ENCODE measurements at places on chromosomes 16 and 17.

DNA sequence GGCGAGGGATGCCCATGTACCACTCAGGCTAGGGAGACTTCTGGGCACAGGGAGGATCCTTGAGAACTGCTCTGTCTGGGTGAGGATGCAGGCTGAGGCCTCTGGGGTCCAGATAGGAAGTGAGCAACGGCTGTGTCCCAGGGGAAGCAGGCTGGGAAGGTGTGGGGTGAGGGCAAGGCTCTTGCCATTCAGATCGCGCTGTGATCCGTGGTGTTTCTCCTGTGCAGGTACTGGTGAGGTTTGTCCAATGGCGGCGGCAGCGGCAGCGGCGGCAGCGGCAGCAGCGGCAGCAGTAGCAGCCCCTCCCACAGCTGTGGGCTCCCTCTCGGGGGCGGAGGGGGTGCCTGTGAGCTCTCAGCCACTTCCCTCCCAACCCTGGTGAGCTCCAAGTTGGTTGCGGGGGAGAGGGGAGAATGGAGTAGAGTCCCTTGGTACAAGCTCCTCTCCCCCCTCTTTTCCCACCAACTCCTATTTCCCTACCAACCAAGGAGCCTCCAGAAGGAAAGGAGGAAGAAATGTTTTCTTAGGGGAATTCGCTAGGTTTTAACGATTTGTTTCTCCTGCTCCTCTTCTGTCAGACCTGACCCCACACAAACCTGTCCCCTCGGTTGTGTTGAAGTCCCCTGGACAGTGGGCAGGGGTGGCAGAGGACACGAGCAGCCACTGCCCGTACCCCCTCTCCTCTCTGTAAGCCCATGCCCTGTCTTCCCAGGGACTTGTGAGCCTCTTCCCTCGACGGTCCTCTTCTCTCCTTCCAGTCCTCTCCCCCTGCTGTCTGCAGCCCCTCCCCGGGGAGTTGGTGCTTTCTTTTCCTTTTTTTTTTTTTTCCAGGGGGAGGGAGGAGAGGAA, 1.9 kb upstream of the PRRT2 start:
- DNase-seq, result peak; percentile 72

DNA sequence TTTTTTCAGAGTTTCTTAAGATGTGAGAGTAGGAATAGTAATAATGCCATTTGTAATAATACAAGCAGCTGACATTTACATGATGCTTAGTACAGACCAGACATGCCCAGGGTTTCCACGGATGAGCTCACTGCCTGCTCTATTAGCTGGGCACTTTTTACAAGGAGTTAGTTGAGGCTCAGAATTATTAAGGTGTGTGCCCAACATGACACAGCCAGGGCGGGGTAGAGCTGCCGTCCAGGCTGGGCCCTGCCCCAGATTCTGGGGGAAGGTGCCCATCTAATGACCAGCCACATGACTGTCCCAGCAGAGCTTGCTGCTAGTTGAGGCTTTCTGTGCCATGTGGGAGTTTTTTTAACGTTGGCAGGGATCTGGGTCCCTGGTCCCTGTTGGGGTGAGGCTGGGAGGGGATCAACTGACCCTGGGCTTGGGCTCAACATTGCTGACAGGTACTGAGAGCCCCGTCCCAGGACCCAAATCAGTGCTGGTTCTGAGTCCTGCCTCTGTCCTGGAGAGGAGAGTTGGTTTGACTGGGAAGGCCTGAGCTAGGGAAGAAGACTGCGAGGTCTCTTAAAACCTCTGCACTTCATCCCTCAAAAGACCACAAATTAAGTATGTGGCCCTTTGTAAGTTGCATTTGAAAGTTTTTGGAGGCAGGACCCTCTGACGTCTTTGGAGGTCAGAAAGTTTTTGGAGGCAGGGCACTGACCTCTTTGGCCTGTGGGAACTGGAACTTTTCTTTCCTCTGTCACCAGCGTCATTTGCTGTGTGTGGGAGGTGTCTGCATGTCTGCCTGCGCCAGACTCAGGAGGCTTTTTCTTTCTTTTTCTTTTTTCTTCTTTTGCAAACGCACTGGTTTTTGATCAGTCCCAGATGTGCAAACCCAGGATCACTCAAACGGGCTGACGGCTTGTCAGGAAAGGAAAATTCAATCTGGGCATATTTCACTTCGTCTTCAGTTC, 2.2 kb downstream of the CRISPLD2 start:
- DNase-seq, result no peak

GRCh38 chr16:86127366-86127765, 228.4 kb downstream of the IRF8 start:
- no peak for DNase-seq

- DNase-seq, result no peak
These were observed 44.7 kb upstream of the KPNB1 start for GRCh38 chr17:47605011-47605410.

- DNase-seq, result no peak
These were observed 16.3 kb upstream of the RBFOX1 start for GRCh38 chr16:7316281-7316888.

- no peak for DNase-seq
These were observed 8.6 kb downstream of the PDIA2 start for GRCh38 chr16:291539-291938.

DNA sequence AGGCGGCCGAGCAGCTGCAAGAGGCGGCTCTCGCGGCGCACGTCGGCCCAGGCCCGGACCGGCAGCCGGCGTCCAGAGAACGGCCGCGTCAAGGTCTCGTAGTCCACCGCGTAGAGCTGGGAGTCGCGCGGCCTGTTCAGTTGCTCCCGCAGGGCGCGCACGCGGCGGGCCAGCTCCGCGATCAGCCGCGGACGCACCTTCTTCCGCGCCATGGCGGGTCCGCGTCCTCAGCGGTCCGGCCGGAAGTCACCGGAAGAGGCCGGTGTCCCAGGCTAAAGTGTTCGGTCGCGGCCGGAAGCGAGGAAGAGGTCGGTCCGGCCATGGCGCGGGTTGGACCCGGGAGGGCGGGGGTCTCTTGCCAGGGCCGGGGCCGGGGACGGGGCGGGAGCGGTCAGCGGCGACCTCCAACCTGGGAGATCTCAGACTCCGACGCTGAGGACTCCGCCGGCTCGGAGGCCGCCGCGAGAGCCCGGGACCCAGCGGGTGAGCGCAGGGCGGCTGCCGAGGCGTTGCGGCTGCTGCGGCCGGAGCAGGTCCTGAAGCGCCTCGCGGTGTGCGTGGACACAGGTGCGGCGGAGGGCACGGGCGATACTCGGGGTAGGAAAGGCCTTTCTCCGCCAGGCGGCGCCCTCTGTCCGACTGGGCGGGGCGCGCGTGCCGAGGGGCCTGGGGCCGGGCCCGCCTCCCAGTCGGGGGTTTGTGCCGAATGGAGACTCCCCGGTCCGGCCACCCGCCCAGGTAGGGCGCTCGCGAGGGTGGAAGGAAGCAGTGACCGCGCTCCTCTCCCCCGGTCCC, at the start of gene MRPS34:
Gene MRPS34 (minus strand): TSS at position 227 of the 795 bp plus-strand sequence. CDS start 15 bp downstream, at position 212.
- DNase-seq, result peak; percentile 83

DNA sequence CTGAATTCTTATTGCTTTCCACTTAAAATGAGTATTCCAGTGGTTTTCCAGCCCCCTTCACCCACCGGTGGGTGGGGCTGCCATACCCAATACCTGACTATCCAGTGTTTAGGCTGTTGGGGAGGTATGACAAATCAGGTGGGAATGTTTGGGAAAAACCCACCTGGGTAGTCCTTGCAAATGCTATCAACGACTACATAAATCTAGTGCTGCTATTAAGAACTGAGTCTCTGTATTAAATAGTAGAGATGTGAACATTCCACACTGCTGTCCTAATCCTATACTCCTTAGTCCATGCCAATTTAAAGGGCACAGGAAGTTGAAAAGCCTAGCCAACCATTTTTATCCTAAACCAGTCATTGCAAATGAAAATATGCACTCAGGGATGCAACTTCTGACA, 126.6 kb downstream of the AXIN2 start:
- no peak for DNase-seq

DNA sequence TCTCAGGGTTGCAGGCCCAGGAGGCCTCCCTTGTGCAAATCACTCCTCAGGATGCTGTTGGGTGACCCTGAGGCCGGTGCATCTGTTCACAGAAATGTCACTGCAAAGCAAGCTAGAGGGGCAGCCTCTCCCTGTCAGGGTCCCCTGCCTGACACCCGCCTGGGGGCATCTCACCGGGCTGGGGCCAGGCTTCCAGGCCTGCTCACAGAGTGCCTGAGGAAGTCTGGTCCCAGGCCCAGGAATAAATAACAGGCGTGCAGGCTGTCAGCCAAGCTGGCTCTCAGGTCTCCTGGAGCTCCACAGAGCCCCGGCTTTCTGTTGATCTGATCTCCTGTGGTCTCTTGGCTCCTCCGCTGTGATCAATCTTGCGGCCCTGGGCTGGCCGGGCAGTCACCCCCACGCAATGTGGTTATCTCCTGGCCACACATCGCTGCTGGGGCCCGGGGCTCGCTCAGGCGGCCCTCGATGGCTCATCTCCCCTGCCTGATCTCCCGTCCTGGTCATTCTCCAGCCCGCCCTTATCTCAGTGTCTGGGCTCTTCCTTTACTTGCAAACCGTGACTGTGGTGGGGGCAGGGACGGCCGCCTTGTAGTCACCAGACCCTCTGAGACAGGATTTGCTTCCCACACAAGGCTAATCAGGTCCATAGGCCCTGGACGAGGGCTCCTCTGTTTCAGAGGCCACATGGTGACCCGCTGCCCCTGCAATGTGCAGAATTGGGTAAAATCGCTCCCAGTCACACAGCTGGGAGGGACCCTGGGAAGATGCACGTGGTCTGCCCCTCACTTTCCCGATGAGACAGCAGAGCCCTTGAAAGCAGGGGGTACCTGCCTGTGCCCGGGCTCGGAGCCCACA, 231.2 kb upstream of the GSE1 start:
- no peak for DNase-seq

DNA sequence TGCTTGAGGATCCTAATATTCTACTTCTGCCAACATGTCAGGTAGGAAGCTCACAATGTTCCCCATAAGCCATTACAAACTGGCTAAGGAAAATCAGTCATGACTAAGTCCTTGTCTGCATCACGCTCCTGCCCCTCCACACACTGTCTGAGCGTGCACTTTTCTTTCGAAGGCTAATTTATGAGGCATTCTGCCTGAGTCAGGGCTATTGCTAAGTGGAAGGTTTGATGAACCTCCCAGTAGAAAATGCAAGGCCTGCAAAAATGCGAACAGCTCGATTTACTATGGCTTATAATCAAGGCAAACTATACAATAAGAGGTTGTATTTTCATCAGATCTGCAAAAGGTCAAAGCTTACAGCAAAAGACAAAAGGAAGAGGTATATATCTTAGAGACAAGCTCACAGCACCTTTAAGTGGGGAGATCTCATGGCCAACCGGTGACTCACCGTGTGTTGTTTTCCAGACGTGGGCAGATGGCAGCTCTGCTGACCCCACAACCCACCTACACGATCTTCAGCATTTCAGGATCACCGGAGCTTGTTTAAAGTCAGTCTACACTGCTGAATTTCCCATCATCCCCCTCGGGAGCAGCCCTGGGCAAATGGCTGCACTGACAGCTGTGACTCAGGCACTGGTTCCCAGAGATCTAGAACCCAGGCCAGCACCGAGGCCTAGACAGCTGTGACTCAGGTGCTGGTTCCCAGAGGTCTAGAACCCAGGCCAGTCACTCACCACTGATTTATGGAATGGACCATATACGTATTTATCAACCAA, 26.1 kb downstream of the MEAK7 start:
- no peak for DNase-seq

DNA sequence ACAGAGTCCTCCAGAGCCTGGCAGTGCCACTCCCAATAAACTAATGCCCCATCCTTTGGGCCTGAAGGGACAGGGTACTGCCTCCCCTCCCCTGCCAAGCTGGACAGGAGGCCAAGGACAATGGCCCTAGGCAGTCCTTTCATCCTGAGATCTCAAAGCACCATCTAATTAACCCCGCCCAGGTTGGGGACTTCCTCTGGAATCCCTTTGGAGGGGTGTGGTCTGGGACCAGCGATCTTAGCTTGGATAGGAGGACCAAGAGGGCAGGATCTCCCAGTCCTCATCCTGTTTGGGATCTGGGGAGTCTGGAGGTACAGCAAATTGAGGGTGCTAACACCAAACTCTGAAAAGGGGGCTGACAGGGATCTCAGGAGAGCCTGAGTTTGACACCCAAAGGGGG, 18.2 kb upstream of the SP6 start:
- DNase-seq, result no peak

DNA sequence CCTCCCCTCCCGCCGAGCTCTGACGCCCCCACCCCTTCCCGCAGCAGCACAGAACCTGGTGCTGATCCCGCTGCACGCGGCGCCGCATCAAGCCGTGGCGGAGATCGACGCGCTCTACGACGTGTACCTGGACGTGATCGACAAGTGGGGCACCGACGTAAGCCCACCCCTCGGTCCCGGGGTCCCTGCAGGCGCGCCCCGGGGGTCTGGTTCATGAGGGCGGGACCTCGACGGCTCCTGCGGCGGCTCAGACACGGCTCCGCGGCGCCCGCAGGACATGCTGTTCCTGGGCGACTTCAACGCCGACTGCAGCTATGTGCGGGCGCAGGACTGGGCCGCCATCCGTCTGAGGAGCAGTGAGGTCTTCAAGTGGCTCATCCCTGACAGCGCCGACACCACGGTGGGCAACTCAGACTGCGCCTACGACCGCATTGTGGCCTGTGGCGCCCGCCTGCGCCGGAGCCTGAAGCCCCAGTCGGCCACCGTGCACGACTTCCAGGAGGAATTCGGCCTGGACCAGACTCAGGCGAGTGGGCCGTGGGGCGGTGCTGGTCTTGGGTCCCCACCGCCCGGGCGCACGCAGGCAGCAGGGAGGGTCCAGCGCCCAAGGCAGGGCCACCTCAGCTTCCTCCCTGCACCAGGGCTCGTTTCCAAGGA, 1.4 kb downstream of the DNASE1L2 start:
- peak; percentile 11 for DNase-seq

DNA sequence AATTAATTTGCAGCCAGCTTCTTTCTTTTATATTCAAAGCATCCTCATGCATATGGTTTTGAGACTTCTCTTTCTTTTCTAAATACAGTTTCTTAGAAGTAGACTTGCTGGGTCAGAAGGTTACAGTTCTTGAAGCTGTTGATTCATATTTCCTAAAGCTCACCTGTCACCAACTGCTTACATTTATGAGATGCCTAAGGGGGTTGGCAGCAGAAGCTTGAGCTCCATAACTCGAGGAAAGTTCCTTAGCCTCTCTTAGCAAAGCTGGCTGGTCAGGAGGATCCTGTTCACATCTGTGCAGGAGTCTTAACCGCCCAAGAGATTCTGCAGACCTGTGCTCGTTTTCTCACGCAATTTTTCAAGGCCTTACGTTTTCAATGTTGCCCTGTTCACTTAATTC, 218.8 kb downstream of the SNX29 start:
- no peak for DNase-seq

GRCh38 chr16:80554033-80554432, 13.2 kb downstream of the DYNLRB2 start:
- no peak for DNase-seq
